ENCODE measurements at places on chromosomes 2 and 18. TPM values are rescaled to one million over a fixed set of nuclear protein-coding genes. Genes with fewer than 3 reads are reported as not detected.

The LRP2 gene
- 1.4 TPM for total RNA-seq

DNA sequence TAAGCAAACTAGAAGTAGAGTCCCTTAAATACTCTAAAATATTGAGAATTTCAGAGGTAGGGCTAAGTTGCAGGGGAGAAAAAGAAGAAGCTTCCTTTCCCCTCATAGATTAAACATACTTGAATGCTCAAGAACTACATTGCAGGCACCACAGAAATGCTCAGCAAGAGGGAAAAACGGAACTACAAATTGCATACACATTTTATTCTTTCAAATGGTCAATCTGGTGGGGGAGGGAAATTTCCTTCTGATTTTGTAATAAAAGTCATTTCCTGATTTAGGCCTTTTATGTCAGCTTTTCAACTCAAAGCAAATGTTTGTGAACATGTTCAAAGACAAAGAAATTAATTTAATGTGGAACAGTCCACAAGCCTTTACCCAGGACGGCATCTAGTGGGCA is 33.0 kb downstream of the FARSB start:
- H3K36me3 ChIP-seq: peaks cover 59% of the 10 kb centered on the region
- H3K27me3 ChIP-seq: no peaks in the 10 kb centered on the region
- H3K4me1 ChIP-seq: no peaks in the 10 kb centered on the region
- H3K27ac ChIP-seq: no peak overlapping the region
- no peak overlapping the region for H3K4me3 ChIP-seq

- peak; percentile 59 for DNase-seq
- H3K36me3 ChIP-seq: peaks cover 13% of the 10 kb centered on the region
- H3K27ac ChIP-seq: peak overlapping the region; percentile 16
- no peaks in the 10 kb centered on the region for H3K27me3 ChIP-seq
- H3K4me1 ChIP-seq: no peaks in the 10 kb centered on the region
Measured at GRCh38 chr18:34729264-34729663, 19.2 kb downstream of the DTNA start.

DNA sequence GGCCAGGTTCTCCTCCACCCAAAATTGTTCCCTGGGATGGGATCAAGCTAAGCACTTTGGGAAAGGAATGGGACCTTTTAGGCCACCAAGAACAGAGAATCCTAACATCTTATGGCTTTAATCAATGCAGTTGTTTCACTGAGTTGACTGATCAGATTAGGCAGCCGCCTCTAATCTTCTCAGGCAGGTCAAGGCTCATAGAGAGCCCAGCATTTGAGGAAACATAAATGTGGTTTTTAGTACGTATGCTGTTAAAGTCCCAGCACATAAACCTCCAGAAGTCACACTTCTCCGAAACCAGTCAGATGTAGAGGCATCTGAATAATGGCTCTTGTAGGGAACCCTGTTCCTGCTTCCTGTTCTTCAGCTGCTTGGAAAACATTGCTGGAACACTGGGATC is 99.5 kb upstream of the RMDN2 start:
- H3K27ac ChIP-seq: no peak overlapping the region
- no peaks in the 10 kb centered on the region for H3K4me1 ChIP-seq
- DNase-seq: no peak
- H3K36me3 ChIP-seq: no peaks in the 10 kb centered on the region
- no peak overlapping the region for H3K4me3 ChIP-seq

- no peaks in the 10 kb centered on the region for H3K36me3 ChIP-seq
- no peak overlapping the region for H3K4me3 ChIP-seq
- H3K27me3 ChIP-seq: no peaks in the 10 kb centered on the region
- H3K4me1 ChIP-seq: no peaks in the 10 kb centered on the region
- no peak for DNase-seq
Measured at GRCh38 chr2:9655441-9656269, 24.9 kb upstream of the YWHAQ start.
